ENCODE measurements at places on chromosomes 3 and 15.

- no peak for DNase-seq
These were observed 621 bp downstream of the RGMA start for GRCh38 chr15:93088200-93088980.

- no peak for DNase-seq
These were observed 1.3 kb downstream of the CLEC3B start for GRCh38 chr3:45027441-45027840.

GRCh38 chr15:55990516-55990915, 2.9 kb downstream of the NEDD4 start:
- no peak for DNase-seq

DNA sequence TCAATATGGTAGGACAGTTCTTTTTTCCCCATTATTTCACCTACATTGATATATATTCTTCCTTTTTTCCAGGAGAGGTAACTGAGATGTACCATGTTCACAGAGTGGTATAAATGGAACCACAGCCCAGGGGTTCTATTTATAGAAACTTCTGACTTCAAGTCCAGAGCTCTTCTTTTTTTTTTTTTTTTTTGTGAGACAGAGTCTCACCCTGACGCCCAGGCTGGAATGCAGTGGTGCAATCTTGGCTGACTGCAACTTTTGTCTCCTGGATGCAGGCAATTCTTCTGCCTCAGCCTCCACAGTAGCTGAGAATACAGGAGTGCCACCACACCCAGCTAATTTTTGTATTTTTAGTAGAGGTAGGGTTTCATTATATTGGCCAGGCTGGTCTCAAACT, 267.1 kb upstream of the TPRG1 start:
- no peak for DNase-seq

DNA sequence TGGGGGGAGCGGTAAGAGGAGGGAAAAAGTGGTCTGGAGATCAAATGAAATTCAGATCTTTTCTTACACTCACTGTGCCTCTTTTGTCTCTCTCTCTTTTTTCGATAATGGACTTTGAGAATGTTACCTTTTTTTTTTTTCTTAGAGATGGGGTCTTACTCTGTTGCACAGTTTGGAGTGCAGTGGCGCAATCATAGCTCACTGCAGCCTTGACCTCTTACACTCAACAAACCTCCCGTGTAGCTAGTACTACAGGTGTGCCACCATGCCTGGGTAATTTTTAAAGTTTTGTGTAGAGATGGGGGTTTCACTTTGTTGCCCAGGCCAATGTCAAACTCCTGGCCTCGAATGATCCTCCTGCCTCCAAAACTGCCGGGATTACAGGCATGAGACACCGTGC, 15.6 kb downstream of the ABHD5 start:
- DNase-seq = no peak

GRCh38 chr15:96827981-96828380, 497.5 kb downstream of the NR2F2 start:
- DNase-seq = no peak

DNA sequence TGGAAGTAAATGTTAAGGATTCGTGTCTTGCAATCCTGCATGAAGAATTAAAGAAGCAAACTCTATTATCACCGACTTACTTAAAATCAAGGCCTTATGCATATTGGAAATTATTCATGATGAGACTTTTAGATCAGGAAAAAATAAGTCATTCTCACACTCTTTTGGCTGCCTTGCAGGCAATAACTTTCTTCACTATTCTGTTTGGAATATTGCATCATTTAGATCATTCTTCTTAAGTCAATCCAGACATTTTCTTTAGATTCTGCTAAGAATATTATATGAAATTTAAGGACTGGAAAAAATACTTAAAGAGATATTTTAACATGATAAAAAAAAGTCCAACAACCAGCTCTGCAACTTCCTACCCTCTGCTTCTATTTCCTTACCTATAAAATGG, 245.4 kb downstream of the LRRN1 start:
- no peak for DNase-seq

- no peak for DNase-seq
These were observed 127.9 kb downstream of the TUSC7 start for GRCh38 chr3:116837483-116837882.

DNA sequence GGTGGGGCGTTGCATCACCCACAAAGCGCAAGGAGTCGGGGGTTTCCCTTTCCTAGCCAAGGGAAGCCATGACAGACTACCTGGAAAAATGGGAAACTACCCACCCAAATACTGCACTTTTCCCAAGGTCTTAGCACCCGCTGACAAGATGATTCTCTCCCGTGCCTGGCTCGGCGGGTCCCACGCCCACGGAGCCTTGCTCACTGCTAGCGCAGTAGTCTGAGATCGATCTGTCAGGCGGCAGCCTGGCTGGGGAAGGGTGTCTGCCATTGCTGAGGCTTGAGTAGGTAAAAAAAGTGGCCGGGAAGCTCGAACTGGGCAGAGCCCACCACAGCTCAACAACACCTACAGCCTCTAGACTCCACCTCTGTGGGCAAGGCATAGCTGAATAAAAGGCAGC, 112.9 kb downstream of the GSK3B start:
- no peak for DNase-seq

DNA sequence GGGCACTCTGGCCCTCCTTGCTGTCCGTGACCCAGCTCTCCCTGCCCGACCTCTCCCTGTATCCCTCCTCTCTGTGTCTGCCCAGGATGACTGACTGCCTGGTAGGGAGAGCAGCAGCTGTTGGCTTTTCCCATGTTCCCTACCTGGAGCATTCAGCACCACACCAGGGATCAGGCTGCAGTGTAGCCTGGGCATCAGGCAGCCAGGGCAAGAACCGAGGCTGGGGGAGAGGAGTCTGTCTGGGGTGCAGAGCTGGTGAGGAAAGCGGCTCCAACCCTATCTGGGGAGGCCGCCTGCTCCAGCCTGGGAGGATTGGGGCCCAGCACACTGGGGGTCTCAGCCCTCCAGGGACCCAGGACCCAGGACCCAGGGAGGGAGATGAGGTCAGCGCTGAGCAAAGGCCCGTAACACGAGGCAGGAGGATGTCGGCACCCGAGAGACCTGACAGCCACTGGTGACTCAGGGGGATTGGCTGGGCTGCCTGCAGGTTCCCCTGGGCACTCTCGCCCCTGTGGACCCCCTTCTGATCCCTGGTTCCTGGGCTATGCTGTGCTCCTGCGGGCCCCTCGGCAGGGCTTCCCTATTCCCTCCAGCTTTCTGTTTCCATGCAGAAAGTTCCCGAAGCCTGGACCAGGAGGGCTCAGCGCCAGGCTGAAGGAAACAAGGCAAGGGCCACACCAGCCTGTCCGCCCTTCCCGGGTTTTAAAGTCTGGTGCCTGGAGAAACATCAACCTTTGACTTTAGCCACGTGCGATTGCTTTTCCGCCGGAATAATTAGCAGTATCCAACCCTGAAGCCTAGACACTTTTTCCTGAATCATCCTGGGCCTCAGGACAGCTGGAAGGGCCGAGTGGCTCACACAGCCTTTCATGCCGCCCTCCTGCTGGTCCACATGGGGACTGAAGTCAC, 128.2 kb upstream of the MEF2A start:
- no peak for DNase-seq

DNA sequence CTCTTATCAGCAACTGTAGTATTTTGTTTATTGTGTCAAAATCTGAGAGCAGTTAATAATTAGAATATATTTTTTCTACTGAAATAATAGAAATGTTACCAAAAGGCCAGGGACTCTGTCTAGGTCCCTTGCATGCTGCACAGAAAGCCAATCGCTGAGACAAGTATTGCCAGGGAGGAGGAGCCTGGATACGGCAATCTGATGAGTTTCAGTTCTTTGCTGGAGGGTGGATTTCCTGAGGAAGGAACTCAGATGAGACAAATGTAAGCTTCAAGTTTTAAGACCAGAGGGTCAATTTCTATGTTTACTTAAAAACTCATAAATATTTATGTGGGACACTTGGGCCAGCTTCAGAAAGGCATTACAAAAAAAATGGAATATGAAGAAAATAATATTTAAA, 252.2 kb downstream of the GABRG3 start:
- DNase-seq = no peak

DNA sequence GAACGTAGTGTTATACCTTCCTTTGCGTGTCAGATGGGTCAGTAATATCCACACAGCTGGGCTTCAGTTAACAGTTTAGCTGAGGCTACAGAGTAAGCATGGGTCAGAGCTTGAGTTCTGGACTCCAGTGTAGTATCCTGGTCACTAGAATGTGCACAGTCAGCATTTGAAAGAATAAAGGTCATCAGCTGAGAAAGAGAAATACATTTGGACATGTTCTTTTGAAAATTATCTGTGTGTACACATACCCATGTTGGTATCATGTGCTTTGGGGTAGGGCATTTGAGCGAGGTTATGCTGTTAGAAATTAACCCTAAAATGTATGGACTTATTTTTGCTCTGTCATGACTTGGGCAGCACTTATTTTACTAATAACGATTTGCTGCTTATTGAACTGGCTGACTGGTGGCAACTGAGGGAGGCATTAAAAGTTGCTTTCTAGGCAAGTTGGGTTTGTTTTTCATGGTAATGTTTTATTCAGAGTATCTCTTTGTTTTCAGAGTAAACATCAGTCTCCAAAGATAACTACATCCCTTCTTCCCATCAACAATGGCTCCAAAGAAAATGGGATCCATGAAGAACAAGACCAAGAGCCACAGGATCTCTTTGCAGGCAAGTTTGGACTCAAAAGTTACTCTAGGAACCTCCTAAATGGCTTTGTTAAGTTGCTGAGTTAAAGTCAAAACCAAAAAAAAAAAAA, 16.4 kb downstream of the SNX1 start:
- no peak for DNase-seq

GRCh38 chr15:33934921-33935320, 33.4 kb upstream of the CHRM5 start:
- DNase-seq = no peak

DNA sequence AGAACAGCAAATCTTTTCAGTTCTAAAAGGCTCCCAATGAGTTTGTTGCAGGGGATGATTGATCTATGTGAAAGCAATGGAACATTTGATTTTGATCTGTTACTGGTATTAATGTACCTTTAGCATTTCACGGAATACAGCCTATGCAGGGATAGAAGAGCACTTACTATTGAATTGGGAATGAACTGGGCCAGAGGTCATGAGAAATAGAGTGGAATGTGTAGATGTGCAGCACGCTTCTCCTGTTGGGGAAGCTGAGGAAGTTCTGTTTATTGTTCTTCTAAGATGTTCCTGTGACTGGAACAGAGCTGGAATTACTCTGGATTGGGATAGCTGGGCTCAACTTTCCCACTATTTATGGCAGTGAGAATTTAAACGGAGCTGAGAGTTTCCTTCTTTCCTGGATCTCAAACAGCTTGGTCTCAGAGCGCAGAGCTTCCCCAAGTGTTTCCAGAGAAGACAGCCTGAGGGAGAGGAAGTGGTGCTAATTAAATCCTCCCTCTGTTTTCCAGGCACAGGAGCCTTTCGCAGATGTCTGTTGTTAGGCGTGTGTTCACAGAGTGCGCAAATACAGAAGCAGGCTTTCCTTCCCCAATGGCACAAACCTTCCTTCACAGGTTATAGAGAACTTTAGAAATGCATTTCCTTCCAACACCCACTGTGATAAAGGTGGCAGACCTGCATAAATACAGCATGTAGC, 32.5 kb downstream of the TPRG1 start:
- DNase-seq = no peak

DNA sequence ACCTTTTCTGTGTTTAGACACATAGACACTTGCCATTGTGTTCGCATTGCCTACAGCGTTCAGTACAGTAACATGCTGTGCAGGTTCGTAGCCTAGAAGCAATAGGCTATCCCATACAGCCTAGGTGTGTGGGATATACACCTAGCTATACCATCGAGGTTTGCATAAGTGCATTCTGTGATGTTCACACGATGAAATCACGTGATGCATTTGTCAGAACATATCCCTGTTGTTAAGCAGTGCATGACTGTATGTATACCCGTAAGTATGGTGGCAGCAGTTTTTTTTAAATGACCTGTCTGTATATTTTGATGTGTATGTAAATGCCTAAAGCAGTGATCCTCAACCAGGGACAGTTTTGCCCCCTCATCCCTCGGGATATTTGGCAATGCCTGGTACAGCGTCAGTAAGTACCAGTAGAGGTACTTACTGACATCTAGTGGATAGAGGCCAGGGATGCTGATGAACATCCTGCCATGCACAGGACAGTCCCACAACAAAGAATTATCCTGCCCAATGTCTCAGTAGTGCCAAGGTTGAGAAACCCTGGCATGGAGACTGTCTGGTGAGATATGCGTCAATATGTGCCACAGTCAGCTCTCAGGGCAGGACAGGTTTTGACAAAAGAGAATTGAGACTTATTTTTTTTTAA, 129.1 kb downstream of the HCN4 start:
- no peak for DNase-seq

DNA sequence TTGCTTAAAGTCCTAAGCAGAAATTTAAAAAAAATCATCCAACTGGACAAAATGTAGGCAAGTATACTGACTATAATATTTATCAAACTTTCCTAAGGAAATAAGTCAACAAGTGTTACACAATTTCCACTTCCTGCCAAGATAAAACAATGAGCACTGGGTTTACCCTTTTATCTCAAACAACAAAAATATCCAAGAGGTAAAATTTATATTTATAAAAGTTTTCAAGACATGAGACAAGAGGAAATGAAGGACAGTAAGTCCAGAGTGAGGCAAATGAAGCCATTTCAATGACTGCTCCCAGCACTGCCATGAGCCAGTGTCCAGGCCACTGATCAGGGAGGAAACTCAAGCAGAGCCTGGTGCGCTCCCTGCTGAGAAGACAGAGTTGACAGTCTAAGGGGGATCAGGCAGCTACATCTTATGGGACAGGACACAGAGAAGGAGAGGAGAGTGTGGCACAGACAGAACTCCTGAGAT, 439.4 kb downstream of the RAP2B start:
- DNase-seq = no peak

GRCh38 chr15:39622660-39623516, 42.0 kb downstream of the THBS1 start:
- DNase-seq = no peak

DNA sequence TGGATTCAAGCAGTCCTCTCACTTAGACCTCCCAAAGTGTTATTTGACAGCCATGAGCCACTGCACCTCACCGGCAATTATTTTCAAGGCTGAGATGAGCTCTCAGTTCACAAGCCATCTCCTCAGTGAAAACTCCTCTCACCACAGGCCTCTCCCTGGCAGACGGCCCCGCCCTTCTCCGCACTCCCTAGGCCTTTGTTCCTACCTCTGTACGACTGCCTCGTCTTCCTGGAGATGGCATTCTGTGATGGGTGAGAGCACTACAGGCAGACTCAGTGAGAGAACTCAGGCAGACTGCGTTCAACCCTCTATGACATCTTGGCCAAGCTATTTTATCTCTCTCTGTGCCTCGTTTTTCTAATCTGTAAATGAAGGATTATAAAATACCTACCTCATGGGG, 67.0 kb upstream of the TPM1 start:
- DNase-seq = no peak

DNA sequence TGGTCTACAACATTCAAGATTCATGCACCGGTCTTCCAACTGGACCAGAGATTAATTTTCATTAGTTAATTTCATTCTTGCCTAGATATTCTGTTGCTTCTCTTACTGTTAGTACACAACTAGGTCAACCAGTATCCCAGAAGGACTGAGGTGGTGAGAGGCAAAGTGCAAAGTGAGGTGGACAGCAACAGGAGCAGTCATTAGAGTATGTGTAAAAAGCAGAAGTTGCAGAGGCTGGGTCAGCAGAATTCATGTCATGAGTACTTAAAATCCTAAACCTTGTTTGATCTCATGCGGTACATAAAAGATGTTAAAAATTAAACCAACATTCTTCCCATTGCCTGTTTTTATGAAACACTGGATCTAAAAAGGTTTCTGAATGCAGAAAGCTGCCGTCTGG, 46.7 kb downstream of the PARP14 start:
- DNase-seq = no peak

Data from bone marrow (tissue), 2 donors.